GM18507 (cell line): ENCODE measurements at places on chromosomes 3 and 15.

DNA sequence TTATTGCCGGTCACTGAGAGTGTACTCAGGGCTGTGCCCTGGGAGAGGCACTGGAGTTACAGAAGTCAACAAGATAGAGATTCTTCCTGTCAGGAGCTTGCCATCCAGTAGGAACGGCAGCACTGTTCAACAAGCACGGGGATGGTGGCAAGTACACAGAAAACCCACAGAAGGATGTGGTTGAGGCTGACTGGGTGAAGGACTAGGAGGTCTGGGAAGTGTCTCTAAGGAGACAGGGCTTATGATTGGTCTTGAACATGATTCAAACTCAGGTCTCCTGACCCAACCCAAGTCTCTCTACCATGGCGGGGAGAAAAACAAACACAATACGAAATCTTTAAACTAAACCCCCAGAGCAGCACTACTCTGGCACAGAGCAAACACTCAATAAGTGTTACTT is 37.6 kb downstream of the ERICH6 start:
- no peak for DNase-seq

GRCh38 chr3:42547401-42547945 is 34.3 kb downstream of the SEC22C start:
- peak; percentile 43 for DNase-seq

GRCh38 chr3:10932596-10932995 is 60.0 kb upstream of the SLC6A1 start:
- no peak for DNase-seq

GRCh38 chr15:85498471-85498870 is 118.1 kb downstream of the AKAP13 start:
- no peak for DNase-seq

GRCh38 chr3:57091521-57092273 is 31.2 kb downstream of the SPATA12 start:
- DNase-seq = no peak

DNA sequence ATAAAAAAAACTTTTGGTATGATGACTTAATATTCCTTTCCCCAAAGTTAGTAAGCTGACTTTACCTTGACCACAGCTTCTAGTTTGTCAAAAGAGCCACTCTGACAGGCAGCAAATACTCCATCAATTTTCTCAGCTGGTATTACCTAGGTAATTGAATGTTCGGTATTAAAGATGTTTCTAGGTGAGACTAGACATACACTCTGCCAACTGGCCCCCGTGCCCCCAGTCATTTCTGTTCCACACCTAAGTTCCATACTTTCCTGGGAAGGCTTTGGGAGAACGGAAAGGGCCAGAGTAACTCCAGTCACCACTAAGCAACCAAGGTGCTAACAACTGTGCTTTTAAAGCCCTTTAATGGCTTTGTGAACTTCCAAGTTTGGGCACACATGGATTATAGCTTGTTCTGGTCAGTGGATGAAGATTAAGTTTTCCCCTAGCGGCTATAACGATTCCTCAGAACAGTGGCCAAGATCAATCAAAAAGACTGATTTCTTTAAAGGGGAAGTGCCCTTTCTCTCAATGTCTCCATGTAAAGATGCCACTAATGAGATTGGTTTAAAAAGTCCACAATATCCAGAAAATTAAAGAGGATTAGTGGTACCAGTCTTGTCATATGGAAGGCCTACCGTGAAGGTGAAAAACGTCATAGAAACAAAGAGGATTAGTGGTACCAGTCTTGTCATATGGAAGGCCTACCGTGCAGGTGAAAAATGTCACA is 7.0 kb downstream of the EIF4A2 start:
- DNase-seq = no peak

DNA sequence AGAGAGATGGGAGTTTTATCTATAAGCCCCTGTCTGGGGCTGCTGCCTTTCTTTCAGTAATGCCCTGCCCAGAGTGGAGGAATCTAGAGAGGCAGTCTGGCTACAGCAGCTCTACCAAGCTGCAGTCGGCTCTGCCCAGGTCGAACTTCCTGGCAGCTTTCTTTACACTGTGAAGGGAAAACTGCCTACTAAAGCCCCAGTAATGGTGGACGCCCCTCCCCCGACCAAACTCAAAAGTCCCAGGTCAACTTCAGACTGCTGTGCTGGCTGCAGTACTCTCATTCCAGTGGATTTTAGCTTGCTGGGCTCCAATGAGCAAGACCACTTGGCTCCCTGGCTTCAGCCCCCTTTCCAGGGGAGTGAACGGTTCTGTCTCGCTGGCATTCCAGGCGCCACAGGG is 65.9 kb upstream of the RARB start:
- no peak for DNase-seq

DNA sequence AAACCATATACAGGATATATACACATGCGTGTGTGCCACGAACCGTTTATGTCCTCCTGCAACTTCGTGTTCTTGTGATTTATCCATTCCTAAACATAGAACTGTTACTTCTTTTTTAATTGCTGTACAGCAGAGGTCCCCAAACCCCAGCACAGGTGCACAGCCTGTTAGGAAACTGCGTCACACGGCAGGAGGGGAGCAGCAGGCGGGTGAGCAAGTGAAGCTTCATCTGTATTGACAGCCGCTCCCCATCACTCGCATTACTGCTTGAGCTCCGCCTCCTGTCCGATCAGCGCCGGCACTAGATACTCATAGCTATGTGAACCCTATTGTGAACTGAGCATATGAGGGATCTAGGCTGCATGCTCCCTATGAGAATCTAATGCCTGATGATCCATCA is 34.9 kb upstream of the NRROS start:
- DNase-seq = no peak

DNA sequence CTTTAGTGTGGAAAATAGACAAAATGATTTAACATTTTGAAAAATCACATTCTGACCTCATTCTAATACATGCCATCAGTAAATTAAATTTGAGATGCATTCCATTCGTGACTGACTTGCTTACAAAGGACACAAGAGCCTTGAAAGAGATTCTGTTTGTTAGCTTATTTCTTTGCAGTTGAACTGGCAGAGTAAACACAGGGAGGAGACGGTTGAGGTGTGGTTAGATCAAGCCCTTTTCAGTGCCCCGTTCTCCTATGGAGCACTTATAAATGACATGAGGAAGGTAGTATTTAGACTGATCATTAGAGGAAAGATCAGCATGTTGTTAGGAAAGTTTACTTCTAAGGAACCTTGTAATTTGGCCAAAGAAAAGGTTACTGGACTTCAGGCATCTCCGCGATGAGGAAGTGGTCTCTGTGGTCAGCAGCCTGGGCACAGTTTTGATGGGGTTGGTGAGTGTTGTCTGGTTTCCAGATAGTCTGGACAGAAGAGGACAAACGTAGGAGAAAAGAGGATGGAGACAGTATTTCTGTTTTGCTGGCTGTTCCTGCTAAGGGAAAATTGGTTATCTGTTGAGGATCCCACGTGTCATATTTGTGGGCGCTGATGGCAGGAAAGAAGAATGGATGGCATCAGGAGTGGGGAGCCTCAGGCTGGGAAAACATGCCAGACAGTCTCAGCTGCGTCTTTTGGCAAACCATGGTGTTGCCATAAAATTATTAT is 328.9 kb upstream of the TBL1XR1 start:
- DNase-seq = no peak

GRCh38 chr3:4720316-4721075 is 227.3 kb downstream of the ITPR1 start:
- no peak for DNase-seq

DNA sequence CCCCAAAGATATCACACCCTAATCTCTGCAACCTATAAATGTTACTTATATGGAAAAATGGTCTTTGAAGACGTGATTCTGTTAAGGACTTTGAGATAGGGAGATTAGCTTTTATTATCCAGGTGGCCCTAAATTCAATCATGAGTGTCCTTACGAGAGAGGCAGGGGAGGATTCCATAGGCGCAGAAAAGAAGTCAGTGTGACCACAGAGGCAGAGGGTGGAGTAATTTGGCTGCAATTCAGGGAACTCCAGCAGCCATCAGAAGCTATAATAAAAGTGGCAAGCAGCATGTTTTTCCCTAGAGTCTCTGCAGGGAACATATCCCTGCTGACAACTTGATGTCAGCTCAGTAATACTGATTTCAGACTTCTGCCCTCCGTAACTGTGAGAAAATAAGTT is 315.2 kb upstream of the ROBO2 start:
- DNase-seq = no peak

DNA sequence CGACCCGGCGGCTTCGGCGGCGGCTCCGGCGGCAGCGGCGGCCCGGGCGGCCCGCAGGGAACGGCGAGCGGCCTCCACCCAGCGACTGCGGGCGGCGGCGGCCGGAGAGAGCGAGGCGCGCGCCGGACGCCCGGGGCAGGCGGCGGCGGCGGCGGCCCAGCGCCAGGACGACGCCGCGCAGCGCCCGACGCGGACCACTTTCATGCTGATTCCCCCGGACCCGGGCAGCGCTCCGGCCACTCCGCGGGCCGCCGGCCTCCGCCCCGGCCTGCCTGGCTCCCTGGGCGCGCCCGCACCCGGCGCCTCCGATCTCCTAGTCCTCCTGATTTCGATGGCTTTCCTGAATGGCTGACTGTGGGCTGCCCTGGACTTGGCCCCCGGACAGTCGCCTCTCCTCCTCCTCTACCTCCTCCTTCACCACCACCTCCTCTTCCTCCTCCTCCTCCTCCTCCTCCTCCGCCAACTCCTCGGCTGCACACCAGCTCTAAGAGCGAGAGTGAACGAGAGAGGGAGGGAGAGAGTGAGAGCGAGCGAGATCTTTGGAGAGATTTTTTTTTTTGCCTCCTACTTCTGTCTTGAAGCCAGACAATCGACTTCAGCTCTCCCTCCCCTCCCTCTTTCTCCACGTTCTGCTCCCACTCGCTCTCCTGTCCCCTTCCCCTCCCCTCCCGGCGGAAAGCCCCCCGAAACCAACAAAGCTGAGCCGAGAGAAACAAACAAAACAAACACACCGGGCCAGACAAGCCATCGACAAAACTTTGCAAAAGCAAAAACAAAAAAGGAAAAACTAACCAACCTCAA is 844 bp downstream of the NR2F2 start:
- no peak for DNase-seq
